ENCODE measurements at places on chromosomes 13 and 19. TPM values are rescaled to one million over a fixed set of nuclear protein-coding genes. Genes with fewer than 3 reads are reported as not detected.

LGALS7 gene
- 1.2 TPM for polyA plus RNA-seq

COL5A3 gene
- polyA plus RNA-seq: 2.1 TPM

HIF3A gene
- polyA plus RNA-seq: 149 TPM

IGLON5 gene
- 4.3 TPM for polyA plus RNA-seq

AMER2 gene
- 0.02 TPM for polyA plus RNA-seq

PROZ gene
- 4.7 TPM for polyA plus RNA-seq

ZNF665 gene
- 4.5 TPM for polyA plus RNA-seq
